Activated CD4-positive, CD25-positive, alpha-beta regulatory T cell treated with anti-CD3 and anti-CD28 coated beads, Interleukin-2, amount 50 U/mL, for 72 hours (primary cell): ENCODE measurements at places on chromosomes 7 and 10.

- no peak for DNase-seq
Measured at GRCh38 chr10:60914690-60915141, 29.3 kb downstream of the RHOBTB1 start.

GRCh38 chr10:128774979-128775378, 648.8 kb upstream of the MKI67 start:
- no peak for DNase-seq

DNA sequence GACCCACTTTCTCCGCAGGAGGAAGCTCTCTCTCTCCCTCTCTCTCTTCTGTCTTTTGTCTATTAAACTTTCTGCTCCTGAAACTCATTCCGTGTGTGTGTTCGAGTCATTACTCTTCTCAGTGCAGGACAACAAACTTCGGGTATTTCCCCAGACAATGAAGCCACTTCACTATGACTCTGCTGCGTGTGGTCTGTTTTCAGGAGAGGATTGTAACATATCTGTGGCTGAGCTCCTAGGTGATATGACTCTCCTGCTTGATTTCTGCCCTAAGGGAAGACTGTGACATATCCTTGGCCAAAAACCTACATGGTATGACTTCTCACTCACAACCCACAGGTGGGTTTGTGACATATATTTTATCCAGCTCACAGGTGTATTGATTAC, 39.9 kb upstream of the ZNF107 start:
- no peak for DNase-seq

DNA sequence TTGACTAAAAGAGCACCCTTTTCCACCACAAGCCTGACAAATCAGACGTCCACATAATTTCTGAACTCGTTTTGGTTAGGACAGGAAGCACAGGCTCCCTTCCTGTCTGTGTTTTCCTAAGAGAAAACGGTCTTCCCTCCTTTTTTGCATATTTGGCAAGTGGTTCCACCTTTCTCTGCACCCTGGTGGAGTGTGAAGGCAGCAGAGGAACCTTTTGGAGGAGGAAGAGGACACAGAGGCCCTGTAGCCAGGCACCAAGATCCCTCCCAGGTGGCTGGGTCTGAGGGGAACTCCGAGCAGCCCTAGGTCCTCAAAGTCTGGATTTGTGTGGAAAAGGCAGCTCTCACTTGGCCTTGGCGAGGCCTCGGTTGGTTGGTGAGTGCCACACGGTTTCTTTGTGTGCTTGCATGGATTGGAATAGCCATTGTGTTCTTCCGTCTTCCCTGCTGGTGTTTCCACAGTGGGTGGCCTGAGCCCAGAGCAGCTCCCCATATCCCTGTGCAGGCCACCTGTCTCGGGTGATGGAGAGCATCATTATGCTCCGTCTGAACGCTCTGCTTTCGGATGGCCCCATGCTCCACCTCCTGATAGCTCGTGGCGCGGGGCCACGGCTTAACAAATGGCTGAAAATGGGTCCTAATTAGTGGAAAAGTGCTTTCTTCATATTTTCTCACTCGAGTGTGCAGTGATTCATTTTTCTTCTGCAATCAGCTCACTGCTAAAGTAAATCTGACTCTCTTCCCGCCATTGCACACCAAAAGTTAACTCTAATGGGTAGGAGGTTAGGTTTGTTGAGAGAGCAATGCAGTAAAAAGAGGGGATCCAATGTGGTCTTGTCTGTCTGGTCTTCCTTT, 4.2 kb downstream of the IKZF1 start:
- peak; percentile 65 for DNase-seq

- peak; percentile 54 for DNase-seq
Measured at GRCh38 chr7:98165827-98166667, 45.2 kb upstream of the BHLHA15 start.
